Cortex of kidney (tissue), 1 donor: ENCODE measurements at places on chromosomes 7 and 10.

- DNase-seq: no peak
These were observed 225.0 kb upstream of the CELF2 start for GRCh38 chr10:10792681-10793080.

GRCh38 chr7:936386-937054 is 18.0 kb downstream of the ADAP1 start:
- no peak for DNase-seq

GRCh38 chr7:44307301-44307900 is 18.0 kb downstream of the CAMK2B start:
- no peak for DNase-seq

GRCh38 chr10:79111427-79111826 is 42.7 kb downstream of the ZMIZ1 start:
- no peak for DNase-seq

- DNase-seq: no peak
These were observed 323.3 kb upstream of the ZNF32 start for GRCh38 chr10:43971981-43972380.

- DNase-seq: no peak
These were observed 55.9 kb upstream of the MXI1 start for GRCh38 chr10:110151467-110151866.

DNA sequence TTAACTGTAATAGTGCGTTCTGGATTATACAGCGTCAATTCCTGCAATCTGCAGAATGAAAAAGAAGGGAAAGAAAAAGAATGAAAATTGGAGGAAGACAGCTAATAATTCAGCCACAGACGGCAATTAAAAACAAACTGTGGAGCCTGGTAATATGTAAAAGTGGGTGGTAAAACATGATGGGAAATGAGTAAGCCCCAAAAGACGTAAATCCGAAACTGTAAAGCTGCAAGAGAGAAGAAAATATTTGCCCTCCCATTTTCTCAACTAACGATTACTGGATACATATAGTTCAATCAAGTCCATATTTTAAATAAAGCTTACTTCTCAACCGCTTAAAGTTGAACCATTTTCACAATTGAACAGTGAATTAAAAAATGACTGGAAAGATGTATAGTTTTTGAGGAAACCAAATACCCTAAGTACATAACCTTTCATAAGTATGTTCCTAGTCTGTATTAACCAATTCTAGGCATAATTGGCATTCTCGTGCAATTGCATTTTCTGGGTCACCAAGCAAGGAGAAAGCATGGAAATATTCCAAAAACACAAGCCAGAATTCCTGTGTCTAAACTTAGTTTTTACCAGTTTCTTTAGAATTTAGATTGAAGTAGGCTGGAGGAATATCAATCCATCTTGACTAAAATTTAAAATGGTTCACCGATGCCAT is 44.8 kb downstream of the MALSU1 start:
- DNase-seq: no peak

GRCh38 chr10:133210398-133211140 is 19.4 kb upstream of the UTF1 start:
- DNase-seq: no peak
